ENCODE measurements at places on chromosomes 2 and 18.
A peak's percentile ranks its signal among the peaks of the same experiment; 100 is the strongest.

GRCh38 chr2:232659359-232659758, 26.0 kb downstream of the EFHD1 start:
- DNase-seq: no peak

DNA sequence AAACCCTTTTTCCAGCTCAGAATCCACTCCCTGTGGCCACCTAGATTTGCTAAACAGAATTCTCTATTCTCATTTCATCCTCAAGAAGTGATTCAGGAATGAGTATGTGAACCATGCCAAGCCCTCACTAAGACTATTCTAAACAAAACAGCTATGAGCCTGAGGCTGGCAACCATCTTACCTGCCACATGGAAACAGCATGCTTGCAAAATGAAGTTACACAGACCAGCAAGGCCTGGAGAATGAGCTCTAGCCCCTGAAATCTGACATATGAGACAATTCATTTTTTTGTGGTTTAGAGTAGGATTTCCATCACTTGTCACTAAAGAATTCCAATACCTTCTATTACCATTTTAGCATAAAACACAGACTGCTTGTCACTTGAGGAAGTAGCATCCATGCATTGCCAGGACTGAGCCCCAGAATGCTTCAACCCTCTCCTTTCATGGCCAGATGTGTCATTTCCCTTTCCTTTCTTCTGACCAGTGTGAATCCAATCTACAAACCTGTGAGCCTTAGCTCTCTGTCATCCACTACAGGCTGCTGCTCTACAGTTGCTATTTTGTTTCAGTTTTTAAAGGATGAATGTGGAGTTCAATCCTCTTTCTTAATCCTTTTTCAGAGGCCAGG, 744.3 kb upstream of the ACVR2A start:
- DNase-seq: no peak

DNA sequence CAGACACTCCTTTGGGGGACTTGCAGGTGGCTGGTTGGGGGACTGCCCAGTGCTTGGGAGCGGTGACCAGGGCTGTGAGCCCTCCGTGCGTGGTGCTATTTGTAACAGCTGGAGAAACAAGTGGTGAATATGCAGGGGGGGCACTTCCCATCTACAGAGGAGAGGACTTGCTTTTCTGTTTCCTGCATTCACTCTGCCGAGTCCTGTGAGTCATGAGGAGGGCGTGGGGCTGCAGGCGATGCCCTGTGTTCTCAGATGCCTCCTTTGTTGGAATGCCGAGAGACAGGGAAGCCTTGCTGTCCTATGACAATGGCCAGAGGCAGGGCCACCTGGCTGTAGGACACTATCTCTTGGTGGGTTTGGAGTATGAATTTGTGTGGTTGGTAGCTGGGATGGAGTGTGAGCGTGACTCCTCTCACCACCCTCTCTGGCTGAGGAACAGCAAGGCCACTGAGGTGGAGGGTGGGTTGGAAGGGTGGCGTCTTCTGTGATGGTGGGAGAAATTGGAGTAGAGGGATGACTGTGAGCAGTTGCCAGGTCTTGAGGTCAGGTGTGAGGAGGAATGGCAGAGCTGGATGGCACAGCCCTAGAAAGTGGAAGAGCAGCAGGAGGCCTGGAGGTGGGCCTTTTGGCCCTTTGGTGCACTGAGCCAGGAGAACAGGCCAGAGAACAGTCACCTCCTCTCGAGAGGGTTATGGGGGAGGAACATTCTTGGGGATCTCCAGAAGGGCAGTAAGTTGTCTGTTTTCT, 24.3 kb downstream of the FHOD3 start:
- peak; percentile 33 for DNase-seq

DNA sequence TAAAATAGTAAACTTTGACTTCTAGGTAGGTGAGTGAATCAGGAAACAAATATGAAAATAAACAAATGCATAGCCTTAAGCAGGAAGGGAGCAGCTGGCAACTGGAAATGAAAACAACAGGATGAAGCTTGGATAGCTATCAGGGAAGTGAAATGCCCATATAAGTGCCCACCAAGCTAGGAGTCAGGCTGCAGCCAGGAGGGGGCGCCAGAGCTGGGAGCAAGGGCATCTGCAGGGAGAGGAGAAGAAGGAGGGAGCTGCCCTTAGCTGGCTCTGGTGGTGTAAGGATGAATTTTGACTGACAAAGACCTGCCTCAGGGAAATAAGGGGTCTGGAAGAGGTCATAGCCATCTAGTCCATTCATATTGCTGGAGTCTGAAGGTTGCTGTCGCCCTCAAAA, 298.3 kb downstream of the TDRD15 start:
- peak; percentile 40 for DNase-seq

DNA sequence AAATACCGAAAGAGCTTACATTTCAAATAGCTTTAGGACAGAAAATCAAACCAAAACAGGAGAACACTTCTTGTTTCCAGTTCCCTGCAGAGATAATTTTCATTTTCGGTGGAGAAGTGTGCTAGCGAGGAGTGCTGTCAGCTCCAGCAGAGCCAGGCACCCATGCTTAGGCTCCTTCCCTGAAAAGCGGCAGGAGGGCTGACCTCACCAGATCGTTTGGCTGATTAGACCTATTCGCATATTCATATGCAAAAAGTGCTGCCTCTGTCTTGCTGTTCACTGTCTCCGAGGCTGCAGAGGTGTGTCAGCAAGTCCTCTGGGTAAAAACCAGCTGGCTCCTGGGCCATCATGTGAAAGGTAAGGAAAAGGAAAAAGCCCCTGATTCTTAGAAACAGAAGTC, 225.8 kb upstream of the COPS8 start:
- no peak for DNase-seq

DNA sequence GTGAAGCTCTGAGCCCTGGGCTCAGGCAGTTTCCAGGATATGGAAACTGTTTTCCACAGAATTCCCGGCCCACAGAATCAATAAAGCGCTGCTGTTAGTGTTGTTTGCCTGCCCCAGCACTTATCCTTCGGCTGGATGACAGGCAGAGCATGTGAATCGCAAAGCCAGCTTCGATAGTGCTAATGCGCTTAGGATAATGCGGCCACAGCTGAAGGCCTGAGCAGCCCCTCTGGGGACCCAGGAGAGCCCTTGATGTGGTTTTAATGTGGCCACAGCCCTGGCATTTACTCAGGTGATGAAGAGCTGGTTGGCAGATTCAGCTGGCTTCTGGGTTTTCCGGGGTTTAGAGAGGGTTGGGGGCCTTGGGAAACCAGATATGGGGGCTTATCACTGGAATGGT, 23.7 kb downstream of the PCARE start:
- DNase-seq: no peak

DNA sequence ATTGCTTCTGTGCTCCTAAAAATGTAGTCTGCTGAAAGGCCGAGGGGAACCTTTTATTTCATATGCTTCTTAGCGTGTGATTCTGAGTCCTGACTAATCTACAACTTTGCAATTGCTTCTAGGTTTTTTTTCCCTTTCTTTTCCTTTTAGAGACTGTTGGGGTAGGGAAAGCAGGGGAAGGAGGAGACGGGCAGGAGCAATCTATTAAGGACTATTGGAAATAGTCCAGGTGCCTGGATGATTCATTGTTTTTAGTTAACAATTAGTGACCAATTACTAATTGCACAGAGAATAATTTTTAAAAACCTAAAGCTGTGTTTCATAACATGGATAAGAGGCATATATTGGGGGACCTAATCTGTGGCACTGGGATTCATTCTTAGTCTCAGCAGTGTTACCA, 49.4 kb upstream of the STON1 start:
- DNase-seq: no peak

- DNase-seq: no peak
Measured at GRCh38 chr2:189379731-189380261, 61.5 kb upstream of the WDR75 start.

DNA sequence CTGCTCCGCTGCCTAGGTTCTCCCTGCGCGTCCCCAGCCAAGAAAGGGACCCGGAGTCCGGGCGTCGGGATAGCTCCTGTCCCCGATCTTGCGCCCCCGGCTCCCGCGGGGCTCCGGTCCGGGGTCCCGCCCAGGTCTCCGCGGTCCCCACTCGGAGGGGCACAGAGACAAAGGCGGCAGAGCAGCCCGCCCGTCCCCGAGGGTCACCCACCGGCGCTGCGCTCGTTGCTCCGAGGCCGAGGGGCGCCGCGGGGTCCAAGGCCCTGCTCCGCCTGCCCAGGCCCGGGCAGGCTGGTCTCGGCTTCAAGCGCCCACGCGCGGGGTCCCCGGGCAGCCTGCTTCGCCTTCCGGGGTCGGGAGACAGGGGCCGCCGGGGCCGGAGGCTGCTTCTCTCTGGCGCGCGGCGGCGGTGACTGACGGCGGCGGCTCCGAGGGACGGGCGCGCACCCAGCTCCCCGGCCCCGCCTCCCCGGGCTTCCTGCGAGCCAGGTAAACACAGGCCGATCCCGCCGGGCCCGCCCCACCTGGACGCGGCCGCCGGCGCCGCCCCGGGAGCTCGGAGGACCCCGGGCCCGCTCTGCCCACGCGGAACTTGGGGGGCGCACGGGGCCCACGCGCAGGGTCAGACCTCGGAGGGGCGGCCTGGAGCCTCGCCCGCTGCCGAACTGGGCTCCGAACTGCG, at the start of gene MBP:
Gene MBP, minus strand, starts transcription at position 415 of the 682 bp plus-strand sequence. CDS start 27,522 bp downstream, outside the sequence.
- DNase-seq: no peak

GRCh38 chr2:120275617-120276400, 23.2 kb downstream of the RALB start:
- DNase-seq: no peak

GRCh38 chr2:641872-642815, 35.1 kb downstream of the TMEM18 start:
- DNase-seq: peak; percentile 26

DNA sequence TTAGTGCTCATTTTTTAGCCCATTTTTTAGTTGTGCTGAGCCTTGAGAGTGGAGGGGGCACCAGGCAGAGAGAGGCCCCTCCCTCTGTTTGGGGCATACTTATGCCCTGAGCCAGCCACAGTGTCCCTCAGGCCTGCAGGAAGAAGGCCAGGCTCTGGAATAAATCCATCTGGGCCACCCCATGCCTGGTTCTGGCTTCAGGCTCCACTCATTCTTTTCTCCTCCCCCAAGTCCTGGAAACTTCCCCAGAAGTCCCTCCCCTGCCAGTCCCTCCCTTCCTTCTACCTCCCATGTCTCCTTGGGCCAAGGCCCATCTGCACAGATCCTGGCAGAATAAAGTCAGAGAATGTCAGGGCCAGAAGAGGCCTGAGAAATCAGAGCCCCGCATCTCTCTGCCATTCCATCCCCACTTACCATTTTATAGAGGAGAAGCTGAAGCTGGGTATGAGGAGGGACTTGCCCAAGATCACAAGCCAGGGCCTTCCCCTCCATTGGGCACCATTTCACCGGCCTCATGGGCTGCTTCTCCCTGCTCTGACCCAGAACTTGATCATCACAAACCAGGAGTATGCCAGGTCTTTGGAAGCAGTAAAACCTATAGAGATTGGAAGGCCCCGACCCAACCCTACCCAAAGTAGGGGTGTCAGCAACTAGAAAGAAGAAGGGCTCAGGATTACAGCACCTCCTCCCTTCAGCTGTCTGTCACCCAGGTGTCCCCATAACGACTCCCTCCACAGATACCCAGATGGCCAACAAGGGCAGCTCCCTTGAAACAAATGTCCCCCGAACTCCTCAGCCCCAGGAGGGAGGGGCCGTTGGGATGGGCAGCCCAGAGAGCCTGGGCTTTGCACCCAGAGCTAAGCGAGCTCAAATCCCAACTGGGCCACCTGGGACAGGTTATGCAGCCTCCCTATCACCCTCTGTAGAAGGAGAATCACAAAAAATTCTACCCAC, 108.4 kb downstream of the POLR1A start:
- no peak for DNase-seq

- no peak for DNase-seq
Measured at GRCh38 chr2:232980683-232981082, 32.4 kb downstream of the NGEF start.

DNA sequence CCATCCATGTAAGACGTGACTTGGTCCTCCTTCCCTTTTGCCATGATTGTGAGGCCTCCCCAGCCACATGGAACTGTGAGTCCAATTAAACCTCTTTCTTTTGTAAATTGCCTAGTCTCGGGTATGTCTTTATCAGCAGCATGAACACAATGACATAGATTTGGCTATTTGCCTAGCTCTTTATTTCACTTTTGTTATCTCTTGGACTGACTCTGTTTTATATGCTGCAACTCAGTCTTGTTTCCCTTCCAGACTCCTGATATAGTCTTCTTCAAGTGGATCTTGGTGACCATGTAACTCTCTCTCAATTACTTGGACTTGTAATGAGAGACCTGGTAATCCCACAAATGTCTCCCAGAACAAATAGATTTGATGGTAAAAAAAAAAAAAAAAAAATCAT, 627.6 kb downstream of the CCDC85A start:
- no peak for DNase-seq

DNA sequence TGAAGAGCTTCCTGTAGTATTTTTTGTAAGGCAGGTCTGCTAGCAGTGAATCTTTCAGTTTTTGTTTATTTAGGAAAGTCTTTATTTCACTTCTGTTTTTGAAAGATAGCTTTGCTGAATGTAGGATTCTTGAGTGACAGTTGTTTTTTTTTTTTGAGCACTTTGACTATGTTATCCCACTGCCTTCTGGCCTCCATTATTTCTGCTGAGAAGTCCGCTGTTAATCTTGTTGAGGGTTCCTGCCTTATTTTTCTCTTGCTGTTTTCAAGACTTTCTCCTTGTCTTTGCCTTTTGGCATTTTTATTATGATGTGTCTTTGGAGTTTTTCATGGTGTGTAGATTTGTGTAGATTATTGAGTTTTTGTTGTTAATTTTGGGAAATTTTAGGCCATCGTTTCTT, 21.9 kb downstream of the RBFA start:
- DNase-seq: no peak

GRCh38 chr2:120820263-120820952, 84.7 kb downstream of the GLI2 start:
- DNase-seq: peak; percentile 53

DNA sequence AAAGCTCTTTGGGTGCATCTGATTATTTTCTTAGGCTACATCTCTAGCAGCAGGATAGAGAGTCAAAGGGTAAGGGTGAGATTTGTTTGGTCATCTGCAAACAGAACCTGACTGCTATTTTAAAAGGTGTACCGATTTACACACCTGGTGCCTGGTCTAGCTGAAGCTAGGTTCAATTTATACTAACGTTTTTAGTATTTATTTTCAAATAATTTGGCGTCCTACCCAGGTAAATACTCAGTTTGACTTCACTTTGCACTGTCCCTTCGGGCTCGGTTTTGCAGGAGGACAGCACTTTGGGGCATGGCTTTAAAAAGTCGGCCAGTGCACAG, 683 bp downstream of the PTRHD1 start:
- DNase-seq: no peak

GRCh38 chr2:146734821-146735190, 1110.0 kb upstream of the ACVR2A start:
- no peak for DNase-seq

GRCh38 chr2:241857041-241857541, 1.6 kb downstream of the PDCD1 start:
- no peak for DNase-seq

DNA sequence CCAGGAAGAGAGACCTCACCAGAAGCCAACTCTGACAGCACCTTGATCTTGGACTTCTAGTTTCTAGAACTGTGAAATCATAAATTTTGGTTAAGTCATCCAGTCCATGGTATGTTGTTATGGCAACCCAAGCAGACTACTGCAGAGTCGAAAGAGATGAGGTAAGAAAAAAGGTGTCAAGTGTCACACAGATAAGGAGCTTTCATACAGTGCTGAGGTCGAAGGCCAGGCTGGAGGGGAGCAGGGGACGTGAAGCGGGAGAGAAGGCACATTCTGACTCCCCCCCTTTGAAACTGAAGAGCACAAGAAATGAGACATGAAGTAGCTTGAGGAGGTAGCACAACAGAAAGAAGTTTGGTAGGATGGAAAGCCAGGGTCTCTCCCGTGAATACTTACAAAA, 110.4 kb downstream of the ALK start:
- DNase-seq: peak; percentile 49

Data from urothelium cell line (cell line).